NCI-H187 (cell line): ENCODE measurements at places on chromosomes 11 and 22.

DNA sequence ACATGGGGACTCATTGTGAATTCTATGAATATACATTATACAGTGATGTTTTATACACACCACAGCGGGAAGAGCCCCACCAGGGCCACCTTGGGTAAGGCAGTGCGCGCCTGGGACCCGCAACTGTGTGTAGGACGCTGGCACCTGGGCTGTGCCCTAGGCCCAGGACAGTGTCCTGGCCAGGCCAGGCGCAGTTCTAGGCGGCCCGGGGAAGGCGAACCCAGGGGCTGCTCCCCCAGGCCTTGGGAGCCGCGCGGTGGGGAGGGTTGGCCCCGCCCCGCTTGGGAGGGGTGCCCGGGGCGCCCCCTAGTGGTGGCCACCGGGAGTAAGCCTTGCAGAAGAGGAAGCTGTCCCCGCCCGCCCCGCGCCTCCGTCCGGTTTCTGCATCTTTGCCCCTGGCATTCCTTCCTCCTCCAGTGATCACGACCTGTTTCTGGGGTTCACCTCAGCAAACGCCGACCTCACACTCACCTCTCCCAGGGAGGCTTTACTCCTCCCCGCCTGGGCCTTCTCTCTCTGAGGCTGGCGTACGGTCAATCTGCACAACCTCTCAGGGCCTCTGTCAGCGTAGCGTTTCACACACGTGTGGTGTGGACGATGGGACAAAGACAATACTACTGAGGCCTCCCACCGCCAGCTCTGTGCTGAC is 9.5 kb upstream of the EHD1 start:
- peak; percentile 14 for DNase-seq

DNA sequence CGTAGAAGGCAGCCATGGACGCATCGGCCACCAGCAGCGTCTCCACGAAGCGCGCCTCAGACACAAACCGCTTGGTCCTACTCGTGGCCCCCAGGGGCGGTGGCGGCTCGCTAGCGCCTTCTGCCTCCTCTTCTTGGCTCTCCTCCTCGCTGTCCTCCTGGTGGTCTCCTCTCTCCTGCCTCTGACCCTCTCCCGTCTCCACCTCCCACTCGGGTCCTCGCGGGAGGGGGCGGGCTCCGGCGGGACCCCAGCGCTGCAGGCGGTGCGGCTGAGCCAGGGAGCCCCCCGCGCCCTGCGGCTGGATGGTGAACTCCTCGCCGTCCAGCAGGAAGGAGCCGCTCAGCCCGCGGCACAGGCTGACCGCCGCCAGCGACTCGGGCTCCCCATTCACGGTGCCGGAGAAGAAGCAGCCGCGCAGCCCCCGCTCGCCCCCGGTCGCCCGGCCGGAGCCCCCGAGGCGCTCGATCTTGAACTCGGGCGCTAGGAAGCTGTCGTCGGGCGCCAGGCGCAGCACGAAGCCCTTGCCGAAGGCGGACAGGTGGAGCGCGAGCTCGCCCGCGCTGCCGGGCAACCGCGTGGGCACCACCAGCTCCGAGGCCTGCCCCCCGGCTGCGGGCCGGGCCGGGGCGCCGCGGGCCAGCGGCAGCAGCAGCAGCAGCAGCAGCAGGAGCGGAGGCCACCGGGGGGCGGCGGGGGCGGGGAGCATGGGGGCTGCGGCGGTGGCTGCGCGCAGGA is 661 bp downstream of the ADAMTS8 start:
- no peak for DNase-seq

DNA sequence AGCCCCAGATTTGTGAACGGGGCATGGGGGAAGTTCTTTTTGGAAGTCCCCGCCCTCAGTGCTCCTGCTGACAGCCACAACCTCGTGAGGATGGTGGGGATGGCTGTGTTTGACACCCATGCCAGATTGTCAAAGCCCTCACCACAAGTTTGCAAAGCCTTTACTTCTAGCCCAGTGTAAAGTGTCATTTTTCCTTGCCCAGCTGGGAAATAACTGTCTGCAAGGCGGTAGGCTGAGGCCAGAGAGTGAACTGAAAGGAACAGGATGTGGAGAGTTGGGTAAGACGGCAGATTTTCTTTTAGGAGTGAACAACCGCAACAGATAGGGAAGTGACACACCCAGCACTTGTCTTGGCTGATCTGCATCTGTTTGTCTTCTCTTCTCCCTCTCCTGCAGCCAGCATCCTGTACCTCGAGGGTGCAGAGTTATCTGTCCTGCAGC is 13.6 kb downstream of the IL17RA start:
- no peak for DNase-seq

- no peak for DNase-seq
These were observed 127.5 kb downstream of the APIP start for GRCh38 chr11:34788642-34789041.

- no peak for DNase-seq
These were observed 420.7 kb upstream of the CADM1 start for GRCh38 chr11:115924744-115925567.

GRCh38 chr11:114296605-114297372 is 590 bp downstream of the NNMT start:
- DNase-seq, result no peak

DNA sequence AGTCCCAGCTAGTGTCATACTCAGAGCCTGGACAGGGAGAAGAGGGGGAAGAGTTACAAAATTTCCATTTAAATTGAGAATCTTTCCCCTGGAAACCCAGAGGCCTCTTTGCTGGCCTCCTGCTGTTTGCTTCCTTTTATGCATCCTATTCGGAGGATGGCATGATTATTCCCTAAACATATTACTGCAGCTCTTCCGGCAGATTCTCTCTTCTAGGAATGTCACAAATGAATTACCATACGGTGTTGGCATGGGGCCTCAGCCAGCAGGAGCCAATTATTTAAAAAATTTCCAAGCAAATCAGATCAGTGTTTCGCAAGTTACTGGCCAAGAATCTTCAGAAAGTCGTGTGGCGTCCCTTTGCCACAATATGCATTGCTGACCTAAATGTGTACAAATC is 326.7 kb upstream of the NCAM1 start:
- no peak for DNase-seq

DNA sequence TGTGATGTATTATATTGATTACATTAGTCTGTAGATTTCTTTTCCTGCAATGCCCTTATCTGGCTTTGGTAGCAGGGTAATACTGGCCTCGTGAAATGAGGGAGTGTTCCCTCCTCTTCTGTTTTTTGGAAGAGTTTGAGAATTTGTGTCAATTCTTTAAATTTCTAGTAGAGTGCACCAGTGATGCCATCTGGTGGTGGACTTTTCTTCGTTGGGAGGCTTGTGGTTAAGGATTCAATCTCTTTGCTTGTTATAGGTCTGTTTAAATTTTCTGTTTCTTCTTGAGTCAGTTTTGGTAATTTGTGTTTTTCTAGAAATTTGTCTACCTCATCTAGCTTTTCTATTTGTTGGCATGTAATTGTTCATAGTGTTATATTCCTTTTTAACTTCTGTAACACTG is 18.9 kb downstream of the SHANK3 start:
- DNase-seq, result no peak

GRCh38 chr22:41009222-41009948 is 58.2 kb downstream of the RBX1 start:
- no peak for DNase-seq

DNA sequence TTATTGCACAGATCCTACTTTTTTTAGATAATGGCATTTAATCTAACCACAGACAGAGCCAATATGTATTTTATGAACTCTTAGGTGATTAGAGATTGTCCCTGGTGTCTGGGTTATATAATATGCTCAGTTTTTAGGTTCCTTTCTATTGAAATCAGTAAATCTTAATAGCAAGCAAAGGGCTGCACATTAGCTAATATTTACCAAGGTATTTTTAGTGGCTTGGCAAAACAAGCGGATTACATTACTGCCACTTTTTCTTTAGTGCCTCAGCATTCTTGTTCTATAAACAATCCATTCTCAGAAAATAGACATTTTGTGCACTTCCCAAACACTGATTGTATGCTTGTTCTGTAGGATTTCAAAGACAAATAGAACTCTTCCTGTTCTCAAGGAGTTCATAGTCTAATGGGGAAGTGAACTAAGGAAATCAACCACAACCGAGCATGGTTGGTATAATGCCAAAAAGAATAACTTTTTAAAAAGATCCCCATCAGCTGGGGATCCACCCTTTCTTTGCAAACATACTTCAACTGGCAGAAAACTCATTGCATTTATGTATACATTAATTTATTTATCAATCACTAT is 23.8 kb downstream of the KCNJ1 start:
- DNase-seq, result no peak

GRCh38 chr11:116168459-116168787 is 604.4 kb downstream of the BUD13 start:
- no peak for DNase-seq

DNA sequence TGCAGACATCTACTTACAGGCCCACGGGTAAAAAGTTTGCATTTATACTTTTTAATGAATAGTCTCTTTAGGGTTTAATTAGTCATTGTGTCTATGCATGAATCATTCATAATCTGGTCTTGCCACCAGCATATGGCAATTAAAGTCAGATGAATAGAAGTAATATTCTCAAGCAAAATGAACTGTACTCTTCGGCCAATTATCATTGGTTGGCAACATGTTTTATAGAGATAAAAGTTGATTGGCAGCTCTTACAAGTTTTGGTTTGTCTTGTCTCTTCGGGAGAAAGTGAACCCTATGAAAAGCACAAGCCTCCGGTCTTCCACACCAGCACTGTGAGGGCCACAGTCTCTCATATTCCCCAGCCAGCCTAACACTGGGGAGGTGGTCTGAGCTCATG is 97.8 kb downstream of the OSBP2 start:
- no peak for DNase-seq

DNA sequence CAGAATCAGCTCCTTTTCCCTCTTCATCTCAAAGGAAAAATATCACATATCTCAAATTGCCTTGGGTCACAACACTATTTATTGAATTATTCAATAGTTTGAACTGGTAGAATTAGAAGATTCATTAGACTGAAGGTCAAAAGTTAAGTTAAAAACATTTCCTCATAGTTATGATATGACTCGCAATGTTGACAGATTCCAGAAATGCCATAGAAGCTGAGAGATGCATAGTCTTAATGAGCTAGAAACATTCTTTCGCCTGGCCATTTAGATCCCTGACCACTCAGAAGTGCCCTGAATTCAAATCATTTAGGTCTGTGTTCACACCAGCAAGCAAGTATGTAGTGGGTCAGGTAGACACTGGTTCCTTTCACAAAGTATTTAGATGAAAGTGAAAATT is 44.4 kb downstream of the FAT3 start:
- no peak for DNase-seq

GRCh38 chr11:20583201-20583600 is 16.2 kb upstream of the SLC6A5 start:
- DNase-seq, result no peak

- no peak for DNase-seq
These were observed 13.2 kb downstream of the ASPHD2 start for GRCh38 chr22:26442086-26442756.

- no peak for DNase-seq
These were observed 741 bp downstream of the PHRF1 start for GRCh38 chr11:576811-577610.

- DNase-seq, result no peak
These were observed 120.5 kb downstream of the PGR start for GRCh38 chr11:101008961-101009689.

GRCh38 chr11:8331767-8332166 is 68.1 kb upstream of the LMO1 start:
- no peak for DNase-seq

- no peak for DNase-seq
These were observed 2.9 kb downstream of the ATG2A start for GRCh38 chr11:64914123-64914522.

GRCh38 chr11:61315260-61315659 is 17.6 kb downstream of the DDB1 start:
- DNase-seq, result no peak

DNA sequence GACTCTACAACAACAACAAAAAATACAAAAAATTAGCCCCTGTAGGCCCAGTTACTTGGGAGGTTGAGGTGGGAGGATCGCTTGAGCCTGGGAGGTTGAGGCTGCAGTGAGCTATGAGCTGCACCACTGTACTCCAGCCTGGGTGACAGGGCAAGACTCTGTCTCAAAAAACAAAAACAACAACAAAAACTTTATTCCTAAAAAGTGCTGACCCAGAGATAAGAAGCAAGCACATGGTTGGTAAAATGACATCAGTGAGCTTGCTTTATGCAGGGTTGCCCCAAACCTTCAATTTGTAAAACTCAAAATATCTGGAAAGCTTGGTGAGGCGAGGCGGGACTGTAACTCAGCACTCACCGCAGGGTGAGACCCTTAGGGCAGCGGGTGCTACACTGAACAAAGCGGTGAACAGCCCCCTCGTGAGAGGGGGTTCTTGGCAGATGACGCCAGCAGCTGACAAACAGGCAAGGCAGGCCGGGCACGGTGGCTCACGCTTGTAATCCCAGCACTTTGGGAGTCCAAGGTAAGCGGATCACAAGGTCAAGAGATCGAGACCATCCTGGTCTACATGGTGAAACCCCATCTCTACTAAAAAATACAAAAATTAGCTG is 3.5 kb upstream of the TCIRG1 start:
- DNase-seq, result no peak

DNA sequence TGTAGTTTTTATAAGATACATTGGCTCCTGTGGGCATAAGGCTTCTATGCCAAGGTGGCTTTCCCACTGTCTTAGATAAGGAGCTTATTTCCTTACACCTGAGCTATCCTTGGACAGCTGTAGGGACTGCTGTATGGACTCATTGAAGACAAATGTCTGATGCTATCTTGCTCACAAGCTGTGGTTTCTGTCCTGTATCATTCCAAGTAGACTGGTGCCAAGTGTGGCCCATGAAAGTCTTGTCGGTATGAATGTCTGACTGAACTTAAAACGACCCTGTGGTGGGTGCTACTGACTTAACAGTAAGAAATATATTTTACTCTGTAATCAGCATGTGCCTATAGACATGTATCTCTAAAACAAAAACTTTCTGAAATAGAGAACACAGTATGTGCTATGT is 45.0 kb downstream of the LARGE2 start:
- DNase-seq, result no peak

DNA sequence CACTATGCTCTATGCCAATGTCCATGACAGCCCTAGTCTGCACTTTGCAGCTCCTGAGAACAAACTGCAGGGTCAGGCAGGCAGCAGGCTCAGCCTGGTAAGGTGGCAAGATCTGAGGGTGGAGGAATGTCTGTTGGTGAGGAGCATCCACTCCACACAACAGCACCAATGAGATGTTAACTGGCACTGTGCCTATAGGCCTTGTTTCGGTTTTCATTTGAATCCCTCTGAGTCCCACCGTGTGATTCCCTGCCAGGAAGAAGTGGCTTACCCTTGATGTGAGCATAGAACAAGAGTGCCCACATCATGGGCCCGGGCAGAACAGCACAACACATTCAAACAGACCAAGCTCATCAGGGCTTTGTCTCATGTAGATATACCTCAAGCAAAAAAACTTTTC is 44.1 kb upstream of the CHRM4 start:
- no peak for DNase-seq

GRCh38 chr22:44074337-44074984 is 50.4 kb downstream of the PARVB start:
- no peak for DNase-seq

DNA sequence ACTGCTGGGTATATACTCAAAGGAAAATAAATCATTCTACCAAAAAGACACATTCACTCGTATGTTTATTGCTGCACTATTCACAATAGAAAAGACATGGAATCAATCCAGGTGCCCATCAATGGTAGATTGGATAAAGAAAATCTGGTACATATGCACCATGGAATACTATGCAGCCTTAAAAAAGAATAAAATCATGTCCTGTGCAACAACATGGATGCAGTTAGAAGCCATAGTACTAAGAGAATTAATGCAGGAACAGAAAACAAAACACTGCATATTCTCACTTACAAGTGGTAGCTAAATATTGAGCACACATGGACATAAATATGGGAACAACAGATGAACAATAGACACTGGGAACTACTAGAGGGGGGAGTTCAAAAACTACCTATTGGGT is 96.3 kb downstream of the FAM76B start:
- DNase-seq, result no peak
